ENCODE measurements at places on chromosomes 6 and 20. TPM values are rescaled to one million over a fixed set of nuclear protein-coding genes. Genes with fewer than 3 reads are reported as not detected.

- no peak for DNase-seq
Observed at GRCh38 chr20:35144694-35145093, 2.4 kb downstream of the EDEM2 start.

- DNase-seq = no peak
Observed at GRCh38 chr20:45156713-45157112, 18.0 kb upstream of the PI3 start.

GRCh38 chr6:51199105-51199552 lies 380.5 kb downstream of the TFAP2B start:
- DNase-seq = no peak

DNA sequence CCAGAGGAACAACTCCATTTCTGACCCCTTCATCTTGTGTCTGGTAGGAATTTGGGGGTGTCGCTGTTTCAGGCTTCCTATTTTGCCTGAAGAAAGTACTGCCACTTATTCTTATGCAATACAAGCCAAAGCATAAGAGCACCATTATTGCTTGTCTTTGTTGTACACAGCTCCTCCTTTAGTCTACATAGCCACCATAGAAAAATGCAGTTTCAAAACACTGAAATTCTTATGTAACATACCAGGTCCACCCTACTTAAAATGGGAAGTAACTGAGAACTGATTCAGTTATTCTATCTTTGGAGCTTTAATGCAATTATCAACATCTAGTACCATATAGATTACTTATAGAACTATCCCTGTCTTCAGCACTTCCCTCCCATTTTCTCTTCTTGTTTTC lies 255.5 kb downstream of the ARHGAP18 start:
- no peak for DNase-seq

- DNase-seq = no peak
Observed at GRCh38 chr6:87573307-87574024, 16.3 kb downstream of the RARS2 start.

DNA sequence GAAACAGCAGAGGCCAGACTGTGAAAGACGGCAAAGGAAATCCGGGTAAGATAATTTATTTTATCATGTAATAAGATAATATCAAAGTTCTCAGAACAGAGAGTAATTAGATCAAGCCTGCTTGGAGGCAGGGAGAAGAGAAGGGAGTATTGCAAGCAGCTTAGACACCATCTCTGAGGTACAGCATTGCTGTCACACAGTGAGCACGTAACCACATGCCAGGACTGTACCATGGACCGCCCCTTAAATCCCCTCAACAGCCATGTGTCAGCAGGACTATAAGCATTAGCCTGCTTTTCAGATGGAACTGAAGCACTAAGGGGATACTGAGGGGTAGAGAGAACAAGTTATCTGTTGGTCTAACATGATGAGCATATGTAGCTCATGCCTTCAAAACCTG lies 141.5 kb downstream of the C6orf118 start:
- no peak for DNase-seq

DNA sequence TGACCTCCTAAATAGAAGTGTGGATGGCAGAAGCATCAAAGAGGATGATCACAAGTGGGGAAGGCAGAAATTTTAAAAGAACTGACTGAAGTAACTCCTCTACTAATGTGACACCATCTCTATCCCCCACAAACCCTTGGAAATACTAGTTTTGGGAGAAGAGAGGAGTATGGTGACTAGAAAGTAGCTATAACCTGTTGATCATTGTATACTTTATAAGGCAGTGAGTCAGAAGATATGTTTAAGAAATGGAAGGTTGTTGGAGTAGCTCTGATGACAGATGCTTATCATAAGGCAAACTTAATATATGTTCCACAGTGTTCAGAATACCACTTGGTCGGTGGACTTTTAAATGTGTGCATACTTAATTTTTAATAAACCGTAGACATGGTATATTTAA lies 116.6 kb downstream of the ZFAND3 start:
- DNase-seq = no peak

GRCh38 chr20:48180618-48181017 lies 395.3 kb upstream of the SULF2 start:
- DNase-seq = no peak

ULBP1 gene
- total RNA-seq = 2.9 TPM

PDYN gene
- total RNA-seq = not detected

SDC4 gene
- total RNA-seq = 24.6 TPM

SLC22A2 gene
- not detected for total RNA-seq

LY86 gene
- total RNA-seq = 1.3 TPM

ADGB gene
- not detected for total RNA-seq

Data from activated naive CD8-positive, alpha-beta T cell treated with anti-CD3 and anti-CD28 coated beads for 36 hours (primary cell).